ENCODE measurements at places on chromosomes 16 and 17. TPM values are rescaled to one million over a fixed set of nuclear protein-coding genes. Genes with fewer than 3 reads are reported as not detected.

- no peaks in the 10 kb centered on the region for H3K27me3 ChIP-seq
- H3K4me1 ChIP-seq, result no peaks in the 10 kb centered on the region
- no peak overlapping the region for H3K27ac ChIP-seq
- H3K36me3 ChIP-seq, result no peaks in the 10 kb centered on the region
These were observed 13.0 kb upstream of the GSE1 start for GRCh38 chr16:85600078-85600477.

GRCh38 chr16:11128211-11129141, 127.5 kb downstream of the SOCS1 start:
- H3K27me3 ChIP-seq, result no peaks in the 10 kb centered on the region
- no peak overlapping the region for H3K27ac ChIP-seq
- DNase-seq, result no peak
- no peak overlapping the region for H3K4me3 ChIP-seq
- peaks cover 46% of the 10 kb centered on the region for H3K36me3 ChIP-seq

- peak overlapping the region; percentile 100 for H3K27ac ChIP-seq
- no peaks in the 10 kb centered on the region for H3K27me3 ChIP-seq
- H3K4me1 ChIP-seq, result peaks cover 16% of the 10 kb centered on the region
- peak; percentile 61 for DNase-seq
- H3K4me3 ChIP-seq, result peak overlapping the region; percentile 90
These were observed 1.0 kb upstream of the HEXIM2 start for GRCh38 chr17:45160447-45161287.

The KRT24 gene
- not detected for total RNA-seq

DNA sequence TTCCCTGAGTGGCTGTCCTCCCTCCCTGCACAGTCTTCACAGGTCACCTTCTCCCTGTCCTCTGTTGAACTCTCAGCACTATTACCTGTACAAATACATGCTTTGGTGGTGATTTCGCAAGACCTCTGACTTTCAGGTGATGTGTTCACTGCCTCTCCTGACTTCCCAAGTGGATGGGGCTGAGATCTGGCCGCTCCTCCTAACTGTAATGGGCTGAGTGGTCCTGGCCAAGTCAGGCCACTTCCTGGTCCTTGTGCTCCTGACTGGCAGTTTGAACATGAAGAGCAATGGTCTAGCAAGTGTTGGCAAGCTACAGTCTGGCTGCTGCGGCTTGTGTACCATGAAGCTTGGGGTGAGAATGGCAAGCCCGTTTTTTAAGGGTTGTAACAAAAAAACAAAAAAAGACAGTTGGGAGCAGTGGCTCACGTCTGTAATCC, 11.7 kb upstream of the TMED6 start:
- H3K4me1 ChIP-seq, result no peaks in the 10 kb centered on the region
- no peak for DNase-seq
- H3K36me3 ChIP-seq, result peaks cover 62% of the 10 kb centered on the region
- no peaks in the 10 kb centered on the region for H3K27me3 ChIP-seq

DNA sequence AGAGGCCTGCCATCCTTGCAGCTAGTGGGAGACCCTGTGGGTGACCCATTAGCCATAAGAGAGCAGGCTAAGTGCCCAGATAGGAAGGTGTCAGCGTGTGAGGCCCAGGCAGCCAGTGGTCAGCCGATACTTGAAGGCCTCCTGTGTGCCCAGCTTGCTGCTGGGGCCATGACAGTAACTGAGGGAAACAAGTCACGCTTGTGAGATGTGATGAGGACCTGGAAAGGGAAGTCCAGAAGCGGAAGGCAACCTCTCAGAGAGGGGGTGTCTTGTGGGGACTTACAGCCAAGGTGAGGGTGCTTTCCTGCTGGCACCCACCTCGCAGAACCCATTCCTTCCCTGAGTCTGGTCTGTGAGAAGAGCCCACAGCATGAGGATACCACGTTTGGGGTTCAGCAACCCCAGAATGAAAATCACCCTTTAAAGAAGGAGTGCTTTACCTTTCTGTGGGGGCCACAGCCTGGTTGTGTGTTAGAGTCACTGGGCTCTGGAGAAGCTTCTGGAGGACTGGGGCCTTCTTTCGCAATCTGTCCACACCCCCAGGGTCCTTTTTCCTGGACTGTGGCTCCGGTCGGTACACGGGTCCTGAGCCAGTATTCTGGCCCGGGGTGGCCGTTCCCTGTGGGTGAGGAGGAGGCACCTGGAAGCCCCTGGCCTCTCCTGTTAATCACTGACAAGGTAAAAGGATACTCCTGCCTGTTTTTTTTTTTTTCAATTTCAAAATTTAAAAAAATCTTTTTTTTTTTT, 53.9 kb downstream of the PLCG2 start:
- peaks cover 5% of the 10 kb centered on the region for H3K4me1 ChIP-seq
- no peaks in the 10 kb centered on the region for H3K27me3 ChIP-seq
- no peaks in the 10 kb centered on the region for H3K36me3 ChIP-seq

- no peak overlapping the region for H3K4me3 ChIP-seq
- DNase-seq, result no peak
- peaks cover 21% of the 10 kb centered on the region for H3K36me3 ChIP-seq
These were observed 14.1 kb downstream of the RAD51C start for GRCh38 chr17:58706351-58707140.

- no peak overlapping the region for H3K4me3 ChIP-seq
- H3K27ac ChIP-seq, result no peak overlapping the region
- no peak for DNase-seq
- no peaks in the 10 kb centered on the region for H3K36me3 ChIP-seq
These were observed 40.1 kb upstream of the JPH3 start for GRCh38 chr16:87562201-87562600.

The MPV17L gene
- total RNA-seq, result 0.13 TPM

DNA sequence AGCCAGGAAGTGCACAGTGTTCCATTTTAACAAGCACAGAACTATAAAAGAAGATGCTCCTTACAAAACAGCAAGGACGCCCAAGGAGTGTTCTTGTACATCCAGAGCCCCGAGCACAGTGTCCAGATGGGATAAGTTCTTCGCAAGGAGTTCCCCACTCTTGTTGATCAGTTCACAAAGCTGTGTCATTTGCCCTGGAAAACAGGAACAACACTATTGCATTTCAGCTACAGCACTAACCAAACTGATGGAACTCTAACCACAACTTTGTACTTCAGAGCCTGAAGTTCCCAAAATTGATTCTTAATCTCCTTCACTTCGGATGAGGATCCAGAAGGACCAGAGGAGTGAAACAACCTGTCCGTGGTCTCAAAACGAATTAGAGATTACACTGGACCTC, 5.1 kb downstream of the COPS3 start:
- H3K27me3 ChIP-seq, result no peaks in the 10 kb centered on the region
- peaks cover 32% of the 10 kb centered on the region for H3K36me3 ChIP-seq
- DNase-seq, result no peak
- H3K4me1 ChIP-seq, result peaks cover 17% of the 10 kb centered on the region

DNA sequence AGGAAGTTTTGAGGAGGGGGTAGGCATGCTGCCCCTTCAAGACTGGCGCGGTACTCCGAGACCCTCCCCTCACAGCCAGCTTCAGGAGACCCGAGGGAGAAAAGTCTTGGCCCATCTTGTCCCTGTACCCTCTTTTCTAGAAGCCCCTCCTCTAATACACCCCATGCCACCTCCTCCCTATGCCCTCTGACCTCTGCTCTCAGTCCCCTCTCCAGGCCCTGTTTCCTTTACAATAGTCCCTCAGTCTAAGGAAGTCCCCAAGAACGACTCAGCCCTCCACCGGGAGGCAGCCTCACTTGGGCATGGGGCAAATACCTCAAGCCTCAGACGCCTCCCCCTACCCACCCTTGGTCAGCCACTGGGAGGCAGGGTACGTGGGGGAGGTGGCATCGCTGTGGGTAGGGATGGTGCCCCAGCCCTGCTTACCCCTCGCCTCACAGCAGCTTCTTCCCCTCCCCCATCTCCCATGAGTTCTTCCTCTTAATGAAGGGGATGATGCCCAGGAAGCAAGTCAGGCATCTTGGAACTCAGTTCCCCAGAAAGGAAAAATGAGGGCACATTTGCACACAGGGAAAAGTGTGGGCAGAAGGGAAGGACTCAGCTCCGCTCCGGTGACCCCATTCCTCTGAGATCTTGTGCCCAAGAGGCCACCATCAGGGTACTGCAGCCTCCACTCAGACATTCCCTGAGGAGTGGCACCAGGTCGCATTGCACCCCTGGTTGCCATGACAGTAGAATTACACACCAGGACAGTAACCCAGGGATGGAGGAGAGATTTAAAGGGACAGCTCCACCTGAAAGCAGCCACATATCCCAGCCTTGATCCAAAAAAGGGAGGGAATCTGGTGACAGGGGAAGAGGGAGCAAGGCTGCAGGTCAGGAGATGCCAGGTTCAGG, 6.2 kb downstream of the MPP2 start:
- H3K4me3 ChIP-seq, result peak overlapping the region; percentile 60
- H3K36me3 ChIP-seq, result no peaks in the 10 kb centered on the region
- DNase-seq, result no peak

- no peaks in the 10 kb centered on the region for H3K36me3 ChIP-seq
- H3K27me3 ChIP-seq, result no peaks in the 10 kb centered on the region
- DNase-seq, result peak; percentile 23
- peak overlapping the region; percentile 77 for H3K27ac ChIP-seq
These were observed 464 bp upstream of the MRM1 start for GRCh38 chr17:36600936-36601302.

DNA sequence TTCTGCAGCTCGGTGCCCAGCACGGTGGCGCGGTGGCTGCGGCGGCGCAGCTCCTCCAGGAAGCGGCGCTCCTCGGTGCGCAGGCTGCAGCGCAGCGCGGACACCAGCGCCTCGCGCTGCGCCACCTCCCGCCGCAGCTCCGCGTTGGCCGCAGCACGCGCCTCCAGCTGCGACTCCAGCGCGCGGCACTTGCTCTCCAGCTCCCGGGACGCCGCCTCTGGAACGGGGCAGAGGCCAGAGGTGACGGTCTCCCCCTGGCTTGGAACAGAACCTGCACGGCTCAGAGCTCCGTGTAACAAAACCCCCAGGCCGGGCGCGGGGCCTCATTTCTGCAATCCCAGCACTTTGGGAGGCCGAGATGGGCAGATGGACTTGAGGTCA, 13.2 kb upstream of the CLUH start:
- H3K4me3 ChIP-seq, result no peak overlapping the region
- no peaks in the 10 kb centered on the region for H3K36me3 ChIP-seq
- H3K4me1 ChIP-seq, result no peaks in the 10 kb centered on the region
- no peak overlapping the region for H3K27ac ChIP-seq
- H3K27me3 ChIP-seq, result peaks cover 63% of the 10 kb centered on the region

The KRT27 gene
- total RNA-seq, result not detected

The ZNF469 gene
- total RNA-seq, result 1.6 TPM

Measured in T-cell (primary cell).